Right lobe of liver (tissue), 6 donors: ENCODE measurements at places on chromosomes 7 and 10. TPM values are rescaled to one million over a fixed set of nuclear protein-coding genes. Genes with fewer than 3 reads are reported as not detected.

DNA sequence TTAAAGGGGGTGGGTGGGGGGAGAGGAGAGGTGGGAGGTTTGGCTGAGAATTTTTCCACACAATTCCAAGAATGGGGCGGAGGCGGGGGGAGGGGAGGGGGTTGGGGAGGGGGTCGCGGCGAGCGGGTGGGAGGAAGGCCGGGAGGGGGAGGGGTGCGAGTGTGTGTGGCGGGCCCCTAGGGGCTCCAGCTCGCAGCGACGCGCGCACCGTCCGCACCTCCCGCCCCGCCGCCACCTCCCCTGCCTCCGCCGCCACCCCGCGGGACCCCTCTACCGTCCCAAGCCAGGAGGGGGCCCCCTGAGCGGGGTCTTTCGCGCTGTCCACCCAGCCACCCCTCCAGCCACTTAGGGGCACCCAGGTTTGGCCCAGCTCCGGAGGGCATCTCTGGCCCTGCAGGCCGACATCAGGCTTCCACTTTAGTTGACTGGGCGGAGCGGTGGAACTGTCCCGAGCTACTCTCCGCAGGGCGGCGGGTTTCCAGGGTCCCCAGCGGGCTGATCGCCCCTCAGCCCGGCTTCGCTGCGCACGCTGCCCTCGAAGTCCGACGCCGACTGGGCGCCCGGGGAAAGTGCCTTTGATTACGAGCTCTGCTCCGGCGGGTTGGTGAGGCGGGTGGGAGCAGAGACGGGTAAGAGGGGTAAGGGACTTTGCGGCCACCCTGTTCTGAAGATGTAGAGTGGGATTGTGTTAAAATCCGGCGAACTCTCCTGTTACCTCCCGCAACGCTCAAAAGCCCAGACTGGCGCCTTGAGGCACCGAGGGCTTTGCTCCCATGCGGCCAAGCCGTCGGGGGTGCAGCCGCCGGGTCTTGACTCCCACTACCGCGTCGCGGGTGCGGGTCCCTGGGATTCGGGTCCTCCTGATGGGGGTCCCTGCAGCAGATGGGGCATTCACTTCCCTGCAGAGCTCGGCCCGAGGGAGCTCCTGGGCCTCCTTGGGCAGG, 1.8 kb upstream of the VAX1 start:
- no peak for DNase-seq

DNA sequence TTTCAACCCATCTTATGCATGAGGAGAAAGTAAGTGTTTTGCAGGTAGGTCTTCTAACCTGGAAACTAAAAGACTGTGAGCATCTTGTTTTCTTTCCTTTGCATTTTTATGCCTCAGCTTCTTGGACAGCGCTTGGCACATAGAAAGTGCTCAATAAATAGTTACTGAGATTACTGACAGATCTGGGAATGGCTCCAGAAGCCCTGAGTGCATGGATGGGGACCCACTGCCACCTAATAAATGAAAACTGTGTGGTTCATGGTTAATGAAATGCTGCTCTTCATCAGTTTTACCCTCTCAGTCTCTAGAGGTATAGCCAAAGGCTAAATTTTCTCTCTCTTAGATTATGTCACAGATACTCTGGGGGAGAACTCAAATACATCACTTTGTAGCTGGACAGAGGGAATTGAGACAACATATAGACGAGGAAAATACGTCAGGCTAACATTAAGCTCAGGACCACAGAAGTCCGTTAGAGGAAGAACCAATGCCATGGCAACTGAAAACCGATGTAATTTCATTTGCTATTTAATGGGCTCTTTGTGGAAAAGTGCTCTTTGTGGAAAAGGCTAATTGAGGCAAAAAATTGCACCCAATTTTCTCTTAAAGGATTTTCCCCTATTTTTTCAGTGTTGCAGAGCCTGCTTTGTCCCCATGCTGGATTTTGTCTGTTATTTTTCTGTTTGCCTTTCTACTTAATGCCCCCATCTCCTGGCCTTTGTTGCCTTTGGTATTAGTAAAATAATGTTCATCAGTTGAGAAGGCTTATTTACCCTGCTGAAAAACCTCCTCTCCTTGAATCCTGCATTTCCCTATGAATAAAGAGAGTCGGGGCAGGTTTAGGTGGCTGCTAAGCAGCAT, 17.8 kb downstream of the ASB4 start:
- DNase-seq, result no peak

NACAD gene
- total RNA-seq, result 0.12 TPM

DNA sequence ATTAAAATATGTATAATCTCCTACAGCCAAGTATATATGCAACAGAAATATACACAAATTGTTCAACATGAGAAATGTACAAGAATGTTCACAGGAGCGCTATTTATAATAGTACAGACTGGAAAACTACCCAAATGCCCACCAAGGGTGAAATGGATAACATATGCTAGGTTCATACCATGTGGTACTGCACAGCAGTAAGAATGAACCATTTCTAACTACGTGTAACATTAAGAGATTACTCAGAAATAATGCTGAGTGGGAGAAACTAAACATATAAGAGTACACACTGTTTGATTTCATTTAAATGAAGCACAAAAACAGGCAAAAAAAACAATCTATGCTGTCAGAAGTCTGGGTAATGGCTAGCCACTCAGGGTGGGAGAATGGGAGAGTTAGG, 45.8 kb downstream of the RNLS start:
- DNase-seq, result no peak

DNA sequence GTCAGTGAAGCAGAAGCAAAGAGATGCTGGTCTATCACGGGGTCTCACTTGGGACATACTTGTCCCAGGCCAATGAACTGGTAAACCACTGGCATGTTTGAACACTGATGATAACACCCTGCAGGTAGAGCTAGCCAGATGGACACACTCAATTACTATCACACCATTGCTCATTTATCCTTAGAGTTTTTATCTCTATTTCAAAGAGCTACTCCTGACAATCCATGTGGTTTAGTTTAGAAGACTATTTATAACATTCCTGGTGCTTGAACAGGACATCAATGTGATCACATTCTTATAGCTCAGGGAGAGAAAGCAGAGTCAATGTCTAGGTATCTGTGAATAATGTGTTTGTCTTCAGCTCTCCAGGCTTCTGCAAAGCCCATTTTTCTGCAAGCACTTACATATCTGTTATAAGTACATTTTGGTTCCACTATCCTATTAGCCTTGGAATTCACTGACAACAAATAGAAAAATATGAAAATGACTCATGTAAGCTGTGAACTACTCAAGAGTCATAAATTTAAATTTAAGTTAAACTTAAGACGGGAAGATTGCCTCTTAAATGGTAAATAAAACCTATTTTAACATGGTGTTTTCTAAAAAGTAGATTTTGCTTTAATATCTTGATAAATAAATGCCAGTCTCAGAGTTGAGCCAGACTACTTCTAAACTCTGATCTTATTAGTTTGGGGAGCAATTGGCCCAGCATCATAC, 106.7 kb upstream of the MBL2 start:
- DNase-seq, result no peak

IGFBP3 gene
- 122 TPM for total RNA-seq

DNA sequence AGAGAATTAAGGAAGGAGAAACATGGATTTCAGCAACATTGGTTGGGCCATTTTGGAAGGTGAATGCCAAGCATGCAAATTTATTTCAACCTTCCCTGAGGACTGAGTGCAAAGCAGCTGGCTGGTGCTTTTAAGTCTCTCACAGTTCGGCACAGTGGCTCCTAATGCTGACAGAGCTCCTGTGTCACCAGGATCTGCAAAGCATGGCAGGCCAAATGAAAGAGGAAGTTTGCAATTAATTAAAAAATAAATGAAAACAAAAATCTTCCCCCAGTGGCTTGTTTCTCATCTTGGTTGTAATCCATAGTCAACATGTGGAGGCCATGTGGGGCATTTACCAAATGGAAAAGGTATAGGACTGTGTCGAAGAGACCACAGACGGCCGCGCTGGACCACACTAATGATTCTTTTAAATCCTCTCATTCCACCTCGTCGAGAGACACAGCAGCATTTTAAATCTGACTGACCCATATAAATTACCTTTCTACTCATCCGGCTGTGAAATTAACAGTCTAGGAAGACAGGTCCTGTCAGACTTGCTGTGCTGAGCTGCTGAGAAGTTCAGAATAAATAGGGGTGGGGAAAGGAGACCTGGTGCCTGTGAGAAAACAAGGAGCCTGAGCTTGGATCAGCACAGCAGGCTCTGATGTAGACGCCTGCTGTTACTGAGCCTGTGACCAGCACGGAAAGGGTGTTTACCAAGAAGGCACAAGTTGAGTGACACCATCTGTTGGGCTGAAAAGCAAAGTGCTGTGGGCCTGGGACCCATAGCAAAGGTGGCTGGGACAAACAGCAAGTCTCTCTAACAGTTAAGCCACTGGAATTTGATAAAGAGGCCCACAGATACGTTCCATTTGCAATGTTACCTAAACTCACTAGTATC, 136.0 kb upstream of the COL1A2 start:
- no peak for DNase-seq

GRCh38 chr7:119545118-119545517, 727.9 kb upstream of the KCND2 start:
- no peak for DNase-seq

DNA sequence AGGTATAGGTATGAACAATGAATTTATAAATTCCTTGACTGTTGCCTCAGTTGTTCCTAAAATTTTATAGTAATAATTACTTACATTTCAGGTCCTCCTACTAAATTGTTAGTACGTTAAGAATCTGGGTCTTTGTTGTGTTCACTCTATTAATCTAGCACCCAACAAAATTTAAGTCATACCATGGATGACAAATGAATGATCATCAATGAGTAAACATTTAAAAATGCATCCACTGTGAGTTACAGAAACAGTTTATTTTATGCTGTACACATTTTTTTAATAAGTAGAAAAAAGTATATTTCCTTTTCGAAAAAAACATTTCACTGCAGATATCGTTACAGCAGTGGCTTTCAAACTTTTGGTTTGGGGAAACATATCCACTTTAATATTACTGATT, 265.2 kb downstream of the PCLO start:
- no peak for DNase-seq

COL17A1 gene
- total RNA-seq, result 0.12 TPM

CFAP58 gene
- not detected for total RNA-seq

DNA sequence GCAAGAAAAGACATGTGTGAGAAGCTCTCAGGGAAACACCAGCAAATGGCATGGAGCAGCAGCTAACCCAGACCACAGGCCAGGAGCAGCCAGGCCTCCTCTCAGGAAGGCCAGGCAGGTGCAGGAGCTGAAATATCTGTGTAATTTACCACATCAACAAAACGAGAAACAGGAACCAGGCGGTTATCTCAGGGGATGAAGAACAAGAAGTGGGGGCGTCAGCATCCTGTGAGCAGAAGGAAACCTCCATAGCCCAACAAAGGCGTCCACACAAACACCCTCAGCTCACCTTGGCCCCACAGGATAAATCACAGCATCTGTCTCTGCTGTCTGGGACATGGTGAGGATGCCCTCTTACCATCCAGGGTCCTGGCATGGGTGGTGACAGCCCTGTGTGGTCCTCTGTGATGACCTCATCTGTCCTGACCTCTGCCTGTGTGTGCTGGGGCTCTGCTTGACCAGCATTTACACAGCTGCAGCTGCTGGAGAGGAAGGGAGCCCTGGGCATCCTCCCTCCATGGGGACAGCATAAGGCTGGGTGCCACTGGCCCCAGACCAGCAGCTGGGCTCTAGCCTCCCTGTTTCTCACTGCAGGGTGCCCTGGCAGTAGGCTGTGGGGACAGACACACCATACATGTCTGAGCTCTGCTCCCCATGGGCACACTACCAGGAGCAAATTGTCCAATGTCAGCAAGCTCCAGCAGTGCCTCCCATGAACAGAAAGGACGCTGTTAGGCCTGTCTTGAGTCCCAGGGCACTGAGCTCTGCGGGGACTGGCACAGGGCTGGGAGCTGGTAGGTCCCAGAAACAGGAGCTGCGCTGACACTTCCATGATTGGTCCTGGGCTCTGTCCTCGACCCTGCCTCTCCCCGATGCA, 34.6 kb downstream of the ANXA8 start:
- DNase-seq, result no peak

GRCh38 chr7:148318102-148318811, 272.3 kb upstream of the C7orf33 start:
- DNase-seq, result no peak

DNA sequence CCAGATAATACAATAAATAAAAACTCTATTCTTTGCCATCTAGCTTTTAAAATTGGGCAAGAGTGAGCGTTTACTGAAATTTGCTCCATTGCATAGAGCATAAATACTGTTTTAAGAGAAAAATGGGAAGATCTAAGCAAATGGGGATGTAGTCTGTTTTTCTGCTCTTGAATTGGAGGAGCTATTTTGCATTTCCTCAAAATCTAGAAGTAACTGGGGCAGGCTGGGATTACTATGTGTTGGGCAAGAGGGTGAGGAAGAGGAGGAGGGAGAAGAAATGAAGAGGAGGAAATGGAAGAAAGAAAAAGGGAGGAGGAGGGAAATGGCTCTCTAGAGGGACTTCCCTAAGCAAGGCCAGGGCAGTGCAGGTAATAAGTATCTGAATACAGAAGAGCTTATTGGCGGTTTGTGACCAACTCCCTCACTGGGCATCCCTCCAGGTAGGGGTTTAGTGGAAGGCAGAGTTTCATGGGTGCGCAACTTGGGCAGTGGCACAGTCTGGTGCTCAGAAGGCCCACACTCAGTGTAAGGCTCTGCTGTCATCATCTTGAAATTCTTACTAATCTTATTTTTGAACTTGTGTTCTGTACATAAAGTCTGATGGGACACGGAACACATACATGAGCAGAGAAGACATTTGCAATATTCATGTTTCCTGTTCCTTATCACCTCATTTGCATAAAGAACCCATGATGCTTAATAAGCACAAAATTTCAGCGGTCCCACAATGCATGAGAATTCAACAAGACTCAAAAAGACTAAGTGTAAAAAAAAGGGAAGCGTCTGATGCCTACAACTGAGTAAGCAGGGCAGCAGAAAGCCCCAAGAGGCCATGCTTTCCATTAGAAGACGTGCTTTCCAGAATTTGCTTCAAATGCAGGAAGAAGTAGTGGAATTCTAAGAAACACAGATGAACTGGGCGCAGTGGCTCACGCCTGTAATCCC, 116.9 kb downstream of the EVX1 start:
- no peak for DNase-seq

GRCh38 chr7:113968713-113969112, 49.9 kb upstream of the PPP1R3A start:
- no peak for DNase-seq

GRCh38 chr7:22997871-22998518, 15.9 kb downstream of the HYCC1 start:
- no peak for DNase-seq

DNA sequence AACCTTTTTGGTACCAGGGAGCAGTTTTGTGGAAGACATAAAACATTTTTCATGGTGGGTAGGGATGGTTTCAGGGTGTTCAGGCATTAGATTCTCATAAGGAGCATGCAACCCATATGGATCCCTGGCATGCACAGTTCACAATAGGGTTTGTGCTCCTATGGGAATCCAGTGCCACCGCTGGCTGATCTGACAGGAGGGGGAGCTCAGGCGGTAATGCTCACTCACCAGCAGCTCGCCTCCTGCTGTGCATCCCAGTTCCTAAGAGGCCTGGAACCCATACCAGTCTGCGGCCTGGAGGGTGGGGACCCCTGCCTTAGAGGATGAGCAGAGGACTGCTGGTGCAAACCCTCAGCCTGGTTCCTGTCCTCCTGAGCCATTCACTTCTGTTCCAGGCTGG, 561.7 kb downstream of the SDK1 start:
- DNase-seq, result no peak

SUFU gene
- 4.9 TPM for total RNA-seq

DNA sequence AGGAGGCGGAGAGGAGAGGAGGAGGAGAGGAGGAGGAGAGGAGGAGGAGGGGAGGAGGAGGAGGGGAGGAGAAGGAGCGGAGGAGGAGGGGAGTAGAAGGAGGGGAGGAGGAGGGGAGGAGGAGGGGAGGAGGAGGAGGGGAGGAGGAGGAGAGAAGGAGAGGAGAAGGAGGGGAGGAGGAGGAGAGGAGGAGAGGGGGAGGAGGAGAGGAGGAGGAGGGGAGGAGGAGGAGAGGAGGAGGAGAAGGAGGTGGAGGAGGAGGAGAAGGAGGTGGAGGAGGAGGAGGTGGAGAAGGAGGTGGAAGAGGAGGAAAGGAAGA, 15.5 kb upstream of the CRCP start:
- DNase-seq, result no peak
